ENCODE measurements at places on chromosomes 11 and 22. TPM values are rescaled to one million over a fixed set of nuclear protein-coding genes. Genes with fewer than 3 reads are reported as not detected.

DNA sequence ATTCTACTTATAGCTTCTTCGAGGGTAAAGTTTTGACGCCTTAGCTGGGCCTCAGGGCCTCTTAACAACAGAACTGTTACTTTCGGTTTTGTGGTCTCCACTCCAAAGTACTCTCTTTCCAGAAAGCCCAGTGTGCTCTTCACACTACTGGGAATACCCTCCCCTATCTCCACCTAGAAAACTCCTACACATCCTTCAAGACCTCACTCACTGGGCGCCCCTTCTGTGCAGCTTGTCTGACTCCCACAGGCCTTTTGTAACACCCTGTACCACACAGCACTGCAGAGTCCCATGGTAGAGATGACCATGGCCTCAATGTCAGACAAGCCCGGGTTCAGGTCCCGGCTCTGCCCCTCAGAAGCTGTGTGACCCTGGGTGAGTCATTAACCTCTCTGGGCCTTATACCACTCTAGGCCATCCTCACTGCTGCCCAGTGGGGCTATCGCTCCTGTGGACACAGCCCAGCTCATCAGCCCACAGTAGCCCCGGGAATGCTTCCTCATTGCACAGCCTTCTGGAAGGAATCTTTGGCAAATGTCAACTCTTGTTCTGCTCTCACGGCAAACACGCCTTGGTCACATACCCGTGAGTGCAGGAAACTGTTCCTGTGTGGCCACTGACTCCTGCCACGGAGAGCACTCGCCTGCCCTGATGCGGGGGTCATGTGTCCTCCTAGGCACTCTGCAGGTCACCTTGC lies 51.4 kb downstream of the SHISAL1 start:
- no peak for DNase-seq

GRCh38 chr22:37472418-37473006 lies 13.7 kb downstream of the MFNG start:
- DNase-seq, result no peak

GRCh38 chr11:71456831-71457230 lies 3.8 kb downstream of the NADSYN1 start:
- DNase-seq, result no peak

DNA sequence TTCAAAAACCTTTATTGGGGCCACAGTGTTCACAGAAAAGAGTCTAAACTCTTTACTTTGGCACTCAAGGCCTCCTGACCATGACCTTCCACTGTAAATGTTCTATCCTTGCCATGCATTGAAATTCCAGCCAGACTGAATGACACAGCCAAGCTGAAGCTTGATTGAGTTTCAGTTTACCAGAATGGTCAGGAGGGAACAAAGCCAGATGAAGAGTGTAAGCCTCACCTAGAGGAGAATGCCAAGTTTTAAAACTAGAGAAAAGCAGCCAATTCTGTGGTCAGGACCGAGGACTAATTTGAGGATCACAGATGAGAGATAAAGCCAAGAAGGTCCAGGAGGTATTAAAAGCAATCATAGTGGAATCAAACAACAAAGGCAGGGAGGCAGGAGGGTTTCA lies 215.3 kb downstream of the KCNA4 start:
- no peak for DNase-seq

GRCh38 chr22:33418484-33418883 lies 360.3 kb upstream of the SYN3 start:
- no peak for DNase-seq

DNA sequence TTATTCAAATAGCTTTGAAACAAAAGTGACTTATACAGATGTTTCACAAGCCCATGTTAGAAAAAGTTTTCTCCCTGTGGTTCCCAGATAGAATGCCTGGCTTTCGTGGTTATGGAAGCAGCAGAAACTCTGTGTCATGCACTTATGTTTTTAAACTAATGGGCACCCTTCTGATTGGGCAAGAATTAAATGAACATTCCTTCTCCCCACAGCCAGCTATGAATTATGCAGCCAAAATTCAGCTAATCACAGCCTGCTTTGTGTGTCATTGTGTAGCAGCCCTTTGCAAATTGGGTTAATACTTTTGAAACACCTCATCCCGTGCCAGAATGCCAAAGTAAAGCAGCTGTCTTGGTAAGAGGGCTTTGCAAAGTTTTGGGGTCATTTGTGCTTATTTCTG lies 46.9 kb downstream of the PANX1 start:
- DNase-seq, result peak; percentile 93

GRCh38 chr11:115843685-115844084 lies 339.5 kb upstream of the CADM1 start:
- no peak for DNase-seq

MN1 gene
- 0.17 TPM for total RNA-seq

GRCh38 chr11:43503417-43503816 lies 144.7 kb downstream of the TTC17 start:
- DNase-seq, result no peak

GRCh38 chr11:40376331-40376730 lies 1083.1 kb downstream of the LRRC4C start:
- no peak for DNase-seq

- DNase-seq, result peak; percentile 68
Observed at GRCh38 chr11:121575250-121575962, 122.6 kb upstream of the SORL1-AS1 start.

GRCh38 chr11:111841370-111842053 lies 29.9 kb downstream of the ALG9 start:
- DNase-seq, result peak; percentile 76

C22orf23 gene
- 0.05 TPM for total RNA-seq

F2 gene
- 1.1 TPM for total RNA-seq

- DNase-seq, result no peak
Observed at GRCh38 chr11:128328955-128329551, 258.3 kb downstream of the ETS1 start.

SLC22A12 gene
- not detected for total RNA-seq

Data from renal cortical epithelial cell (primary cell).